Small intestine (tissue), 16 donors: ENCODE measurements at places on chromosomes 13 and 19.

- DNase-seq = no peak
Measured at GRCh38 chr13:77377016-77377415, 50.1 kb upstream of the MYCBP2 start.

GRCh38 chr13:100917011-100917410 lies 242.4 kb upstream of the TMTC4 start:
- no peak for DNase-seq

- DNase-seq = peak; percentile 86
Measured at GRCh38 chr19:40614622-40615411, 13.6 kb downstream of the LTBP4 start.

- no peak for DNase-seq
Measured at GRCh38 chr19:51689751-51690453, 3.2 kb upstream of the SPACA6 start.

GRCh38 chr13:39641645-39642044 lies 13.8 kb upstream of the COG6 start:
- DNase-seq = no peak

- DNase-seq = no peak
Measured at GRCh38 chr13:41465898-41466320, 8.6 kb downstream of the RGCC start.

- DNase-seq = no peak
Measured at GRCh38 chr13:102530751-102531150, 66.0 kb upstream of the TPP2 start.

- DNase-seq = peak; percentile 90
Measured at GRCh38 chr19:39128516-39129079, 3.0 kb downstream of the PAK4 start.

- DNase-seq = no peak
Measured at GRCh38 chr13:101773062-101773461, 320.6 kb downstream of the ITGBL1 start.

GRCh38 chr13:68509734-68510621 lies 1279.8 kb upstream of the PCDH9 start:
- DNase-seq = no peak

DNA sequence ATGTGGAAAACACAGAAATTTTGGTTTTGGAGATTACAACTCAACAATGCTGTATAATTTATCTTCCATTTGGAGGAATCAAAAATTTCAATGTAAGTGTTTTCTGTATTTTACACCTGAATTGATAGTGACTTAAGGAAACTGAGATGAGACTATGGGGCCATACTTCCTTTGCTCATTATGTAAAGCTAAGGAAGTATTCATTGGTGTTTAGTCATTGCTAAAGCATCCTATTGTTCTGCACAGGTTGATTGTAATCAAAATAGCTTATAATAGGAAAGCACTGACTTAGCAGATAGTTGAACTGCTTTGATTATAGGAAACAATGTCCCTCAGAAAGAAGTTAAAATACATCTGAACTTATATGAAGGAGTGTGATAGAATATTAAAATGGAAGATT lies 244.4 kb upstream of the SLITRK5 start:
- no peak for DNase-seq

DNA sequence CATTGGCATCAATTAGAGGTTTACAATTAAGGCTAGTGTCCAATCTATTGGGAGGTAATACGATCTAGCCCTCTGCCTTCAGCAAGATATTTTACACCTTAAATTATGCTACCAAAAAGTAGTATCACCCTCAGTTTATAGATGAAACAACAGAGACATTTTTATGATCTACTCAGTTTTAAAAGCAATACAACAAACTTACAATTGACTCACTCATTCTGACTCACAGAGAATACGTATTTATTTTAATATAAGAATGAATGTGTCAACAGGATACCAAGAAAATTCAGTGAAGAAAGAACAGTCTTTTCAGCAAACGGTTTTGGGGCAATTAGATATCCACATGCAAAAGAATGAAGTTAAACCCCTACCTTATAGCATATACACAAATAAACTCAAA lies 32.5 kb upstream of the STARD13 start:
- no peak for DNase-seq

- DNase-seq = no peak
Measured at GRCh38 chr19:17933414-17934129, 757 bp downstream of the CCDC124 start.

GRCh38 chr19:43664018-43664417 lies 6.0 kb downstream of the PLAUR start:
- no peak for DNase-seq

DNA sequence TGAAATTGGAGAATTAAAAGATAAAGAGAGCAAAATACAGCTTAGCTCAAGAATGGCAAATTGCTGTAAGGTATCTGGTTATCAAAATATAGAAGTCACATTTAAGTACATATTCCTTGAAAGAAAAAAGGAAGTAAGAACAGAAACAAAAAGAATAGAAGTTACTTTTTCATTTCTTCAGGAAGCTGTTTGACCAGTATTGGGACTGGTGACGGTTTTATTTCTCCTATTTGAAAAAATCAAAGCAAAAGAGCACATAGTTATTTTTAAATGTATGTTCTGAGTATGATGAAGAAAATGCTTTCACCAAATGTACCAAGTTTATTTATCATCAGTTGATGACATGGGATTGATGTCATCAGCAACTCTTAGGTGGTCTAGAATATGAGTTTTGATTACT lies 83.1 kb upstream of the OXGR1 start:
- no peak for DNase-seq

GRCh38 chr19:38647966-38648768 lies 718 bp downstream of the ACTN4 start:
- DNase-seq = no peak

DNA sequence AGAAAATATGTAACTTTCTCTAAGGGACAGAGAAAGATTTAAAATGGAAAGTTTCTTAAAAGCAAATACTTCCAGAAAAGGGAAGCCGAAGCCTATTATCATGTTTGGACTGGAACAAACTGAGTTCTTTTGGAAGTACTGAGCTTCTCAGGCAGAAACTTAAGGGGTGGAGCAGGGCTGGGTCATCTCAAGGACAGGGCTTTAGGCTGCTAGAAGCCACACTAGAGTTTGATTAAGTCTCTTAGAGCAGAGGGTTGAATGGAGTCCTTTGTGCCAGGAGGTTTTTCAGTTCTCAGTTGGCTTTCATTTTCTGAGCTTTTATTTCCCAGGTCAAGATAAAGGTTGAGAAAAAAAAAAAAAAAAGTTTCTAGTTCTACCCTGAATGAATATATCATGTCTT lies 432.7 kb downstream of the SLITRK5 start:
- DNase-seq = no peak

- no peak for DNase-seq
Measured at GRCh38 chr13:66689628-66690027, 540.5 kb downstream of the PCDH9 start.

- peak; percentile 51 for DNase-seq
Measured at GRCh38 chr19:16283210-16284061, 41.2 kb upstream of the KLF2 start.

DNA sequence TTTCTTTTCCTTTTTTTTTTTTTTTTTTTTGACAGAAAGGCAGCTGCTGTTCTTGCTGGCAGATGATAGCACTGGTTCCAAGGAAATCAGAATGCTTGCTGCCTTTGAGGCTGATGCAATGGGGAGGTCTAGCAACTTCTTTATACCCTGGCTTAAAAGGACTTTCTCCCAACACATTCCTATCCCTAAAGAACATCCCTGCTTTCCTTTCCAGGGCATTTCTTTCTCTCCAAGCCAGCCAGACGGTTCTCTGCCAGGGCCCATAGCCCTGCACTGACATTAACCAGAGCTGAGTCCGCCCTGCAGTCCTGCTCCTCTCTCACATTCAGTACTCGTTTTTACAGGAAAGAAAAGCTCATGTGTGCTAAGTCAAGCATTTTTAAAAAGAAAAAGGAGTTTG lies 133.9 kb upstream of the WASF3 start:
- DNase-seq = no peak

DNA sequence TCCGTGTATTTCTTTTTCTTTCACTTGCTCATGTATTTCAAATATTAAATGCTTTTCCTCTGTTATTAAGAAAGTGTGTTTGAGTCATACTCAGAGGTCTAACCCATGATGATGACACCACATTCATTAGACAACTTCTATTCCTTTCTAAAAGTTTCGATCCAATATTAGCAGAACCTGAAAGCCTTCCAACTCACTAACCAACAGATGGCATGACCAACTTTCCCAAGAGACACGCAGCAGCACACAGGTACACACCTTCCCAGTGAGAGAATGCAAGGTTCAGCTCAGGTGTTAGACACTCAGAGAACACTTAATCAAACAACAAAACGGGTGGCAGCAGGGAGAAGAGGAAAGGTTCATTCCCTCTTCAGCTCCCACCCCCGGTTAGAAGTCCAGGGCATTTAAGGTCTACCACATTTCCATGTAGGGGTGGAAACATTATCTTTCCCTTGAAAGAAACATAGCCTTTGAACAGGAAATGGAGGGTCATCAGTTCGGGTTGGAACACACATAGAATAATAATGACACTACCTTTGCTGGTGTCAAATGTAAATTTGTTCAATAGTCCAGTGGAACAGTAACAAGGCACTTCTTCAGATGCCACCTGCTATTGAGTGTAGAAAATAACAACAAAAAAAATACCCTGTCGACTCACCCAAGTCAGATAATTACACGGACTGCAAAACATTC lies 404.2 kb downstream of the COG6 start:
- DNase-seq = peak; percentile 4

DNA sequence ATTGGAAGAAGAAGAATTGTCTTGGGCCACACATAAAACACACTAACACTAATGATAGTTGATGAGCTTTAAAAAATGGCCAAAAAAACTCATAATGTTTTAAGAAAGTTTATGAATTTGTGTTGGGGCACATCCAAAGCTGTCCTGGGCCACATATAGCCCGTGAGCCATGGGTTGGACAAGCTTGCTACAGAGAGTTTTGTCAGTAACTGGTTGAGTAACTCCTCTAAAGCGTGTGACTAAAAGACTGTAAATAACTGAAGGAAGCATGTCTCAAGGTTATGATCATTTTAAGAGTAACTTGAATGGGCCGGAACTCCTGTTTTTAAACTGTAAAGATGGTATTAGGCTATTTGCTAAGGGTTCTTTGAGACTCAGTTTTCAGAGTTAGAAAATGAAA lies 118.0 kb downstream of the KL start:
- no peak for DNase-seq

GRCh38 chr13:108383667-108384066 lies 114.1 kb downstream of the TNFSF13B start:
- DNase-seq = no peak

GRCh38 chr19:33403221-33403972 lies 29.9 kb downstream of the CEBPG start:
- peak; percentile 96 for DNase-seq

- DNase-seq = no peak
Measured at GRCh38 chr19:51000981-51001380, 423 bp downstream of the KLK8 start.

- DNase-seq = no peak
Measured at GRCh38 chr19:49999371-50000010, 25.7 kb downstream of the VRK3 start.

DNA sequence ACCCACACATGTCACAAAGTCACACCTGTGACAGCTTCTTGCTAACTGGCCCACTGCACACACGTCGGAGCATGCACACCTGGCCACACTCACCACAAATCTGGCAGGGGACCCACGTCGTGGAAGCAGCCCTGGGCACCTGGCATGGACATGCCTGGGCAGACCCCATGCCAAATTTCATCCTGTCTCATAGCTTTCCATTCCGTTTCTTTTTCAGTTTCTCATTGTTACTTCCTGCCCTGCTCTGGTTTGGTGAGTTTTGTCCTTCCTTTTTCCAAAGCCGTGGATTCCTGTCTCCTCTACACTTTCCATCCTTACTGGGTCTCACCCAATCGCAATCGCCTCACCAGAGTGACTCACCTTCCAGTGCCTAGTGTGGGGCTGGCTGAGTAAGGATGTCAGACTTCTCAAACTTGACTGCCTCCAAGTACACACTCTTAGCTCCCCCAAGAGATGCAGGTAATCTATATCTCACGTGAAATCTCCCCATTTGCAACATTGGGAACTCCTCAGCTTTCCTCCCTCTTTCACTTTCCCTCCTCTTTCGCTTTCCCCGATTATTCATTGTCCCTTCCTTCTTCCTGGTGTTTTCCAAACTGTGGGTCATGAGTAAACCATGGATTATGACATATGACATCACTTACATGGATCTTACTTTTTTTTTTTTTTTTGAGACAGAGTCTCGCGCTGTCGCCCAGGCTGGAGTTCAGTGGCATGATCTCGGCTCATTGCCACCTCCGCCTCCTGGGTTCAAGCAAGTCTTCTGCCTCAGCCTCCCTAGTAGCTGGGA lies 1.6 kb upstream of the BBC3 start:
- DNase-seq = peak; percentile 41

GRCh38 chr19:18465964-18466339 lies 28.0 kb upstream of the ISYNA1 start:
- DNase-seq = no peak

DNA sequence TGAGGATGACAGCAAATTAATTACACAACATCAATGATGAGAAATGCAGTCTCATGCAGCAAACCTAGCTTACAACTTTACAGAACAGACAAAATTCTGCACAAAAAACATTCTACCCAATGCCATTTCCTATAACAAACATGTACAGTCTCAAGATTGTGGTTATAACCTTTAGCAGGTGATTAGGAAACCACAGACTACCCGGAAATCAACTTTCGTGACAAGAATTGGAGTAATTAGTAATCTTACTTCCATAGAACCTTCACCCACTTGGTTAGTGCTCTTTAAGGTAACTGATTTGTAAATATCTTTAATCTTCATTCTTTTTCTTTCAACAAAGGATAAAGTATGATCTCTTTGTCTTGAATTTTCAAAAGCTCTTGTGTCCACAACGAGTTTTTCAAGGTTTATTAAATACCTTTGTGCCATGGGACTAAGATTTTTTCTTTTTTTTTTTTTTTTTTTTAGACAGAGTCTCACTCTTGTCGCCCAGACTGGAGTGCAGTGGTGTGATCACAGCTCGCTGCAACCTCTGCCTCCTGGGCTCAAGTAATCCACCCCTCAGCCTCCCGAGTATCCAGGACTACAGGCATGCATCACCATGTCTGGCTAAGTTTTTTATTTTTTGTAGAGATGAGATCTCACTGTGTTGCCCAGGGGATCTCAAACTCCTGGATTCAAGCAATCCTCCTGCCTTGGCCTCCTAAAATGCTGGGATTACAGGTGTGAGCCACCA lies 78.8 kb downstream of the MAP4K1 start:
- no peak for DNase-seq

DNA sequence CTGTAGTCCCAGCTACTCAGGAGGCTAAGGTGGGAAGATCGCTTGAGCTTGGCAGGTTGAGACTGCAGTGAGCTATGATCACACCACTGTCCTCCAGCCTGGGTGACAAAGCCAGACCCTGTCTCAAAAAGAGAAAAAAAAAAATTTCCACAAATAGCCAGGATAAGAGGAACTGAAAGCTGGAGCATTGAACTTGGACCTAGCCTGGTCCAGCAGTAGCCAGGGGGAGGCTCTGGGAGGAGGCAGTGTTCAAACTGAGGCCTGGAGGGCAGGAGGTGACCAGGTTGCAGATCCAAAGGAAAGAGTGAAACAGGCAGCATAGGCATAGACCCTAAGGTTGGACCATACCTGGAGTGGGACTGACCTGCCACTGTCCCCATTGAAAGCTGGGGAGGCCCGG lies 26.9 kb upstream of the PIK3R2 start:
- DNase-seq = no peak

- peak; percentile 92 for DNase-seq
Measured at GRCh38 chr19:44800461-44800860, 8.4 kb upstream of the BCAM start.

- DNase-seq = peak; percentile 25
Measured at GRCh38 chr13:109778102-109778542, 8.3 kb downstream of the IRS2 start.

- DNase-seq = no peak
Measured at GRCh38 chr19:40517248-40517647, 50.4 kb downstream of the SPTBN4 start.
